ENCODE measurements at places on chromosomes 1 and 21. TPM values are rescaled to one million over a fixed set of nuclear protein-coding genes. Genes with fewer than 3 reads are reported as not detected.

The EDARADD gene
- total RNA-seq, result 7.0 TPM

The FCAMR gene
- total RNA-seq, result not detected

The OR2T34 gene
- not detected for total RNA-seq

The C1orf210 gene
- 12.0 TPM for total RNA-seq

The MAEL gene
- not detected for total RNA-seq

The AQP10 gene
- total RNA-seq, result not detected

GRCh38 chr1:119838236-119838635, 27.0 kb upstream of the REG4 start:
- no peaks in the 10 kb centered on the region for H3K27me3 ChIP-seq
- no peak overlapping the region for H3K27ac ChIP-seq
- DNase-seq, result no peak
- H3K36me3 ChIP-seq, result no peaks in the 10 kb centered on the region
- no peaks in the 10 kb centered on the region for H3K4me1 ChIP-seq

GRCh38 chr1:90308421-90308820, 313.5 kb downstream of the ZNF326 start:
- no peak overlapping the region for H3K27ac ChIP-seq
- no peaks in the 10 kb centered on the region for H3K36me3 ChIP-seq
- H3K4me1 ChIP-seq, result no peaks in the 10 kb centered on the region
- no peak overlapping the region for H3K4me3 ChIP-seq
- no peak for DNase-seq

DNA sequence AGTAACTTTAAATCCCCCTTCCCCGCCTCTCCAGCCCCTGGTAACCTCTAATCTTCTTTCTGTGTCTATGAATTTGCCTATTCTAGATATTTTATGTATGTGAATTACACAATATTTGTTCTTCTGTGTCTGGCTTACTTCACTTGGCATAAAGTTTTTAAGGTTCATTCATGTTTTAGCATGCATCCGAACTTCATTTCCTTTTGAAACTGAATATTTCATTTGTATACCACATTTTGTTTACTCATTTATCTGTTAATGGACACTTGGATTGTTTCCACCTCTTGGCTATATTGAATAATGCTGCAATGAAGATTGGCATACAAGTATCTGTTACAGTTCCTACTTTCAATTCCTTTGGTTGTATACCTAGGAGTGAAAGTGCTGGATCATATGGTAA, 205.3 kb downstream of the TM2D1 start:
- no peak for DNase-seq
- H3K36me3 ChIP-seq, result no peaks in the 10 kb centered on the region
- no peak overlapping the region for H3K4me3 ChIP-seq

GRCh38 chr1:35111106-35111505, 31.9 kb downstream of the ZMYM1 start:
- no peaks in the 10 kb centered on the region for H3K4me1 ChIP-seq
- no peak overlapping the region for H3K27ac ChIP-seq
- H3K27me3 ChIP-seq, result no peaks in the 10 kb centered on the region
- H3K36me3 ChIP-seq, result peaks cover 50% of the 10 kb centered on the region
- H3K4me3 ChIP-seq, result no peak overlapping the region

- H3K4me1 ChIP-seq, result no peaks in the 10 kb centered on the region
- no peaks in the 10 kb centered on the region for H3K27me3 ChIP-seq
- H3K4me3 ChIP-seq, result no peak overlapping the region
- no peak for DNase-seq
- no peak overlapping the region for H3K27ac ChIP-seq
These were observed 20.1 kb upstream of the NKAIN1 start for GRCh38 chr1:31259746-31260145.

DNA sequence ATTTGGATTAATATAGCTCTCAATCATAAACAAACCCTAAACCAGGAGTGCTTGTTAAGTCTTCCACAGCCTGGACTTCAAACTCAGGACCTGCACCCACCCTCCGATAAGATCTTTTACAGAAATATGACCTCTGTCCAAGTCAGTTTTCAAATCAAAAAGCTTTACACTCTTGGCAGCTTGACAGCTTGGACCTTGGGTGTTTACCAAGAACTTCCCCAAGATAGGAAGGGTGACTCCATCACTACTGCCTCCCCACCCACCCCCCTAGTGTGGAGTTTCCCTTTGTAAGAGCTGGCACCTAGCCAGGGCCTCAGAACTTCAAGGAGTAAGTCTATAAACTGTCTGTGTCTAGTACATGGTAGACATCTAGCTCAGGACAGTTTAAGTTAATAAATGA, 9.6 kb downstream of the BCAR3 start:
- H3K4me1 ChIP-seq, result no peaks in the 10 kb centered on the region
- H3K27ac ChIP-seq, result no peak overlapping the region
- no peak for DNase-seq
- H3K36me3 ChIP-seq, result no peaks in the 10 kb centered on the region

DNA sequence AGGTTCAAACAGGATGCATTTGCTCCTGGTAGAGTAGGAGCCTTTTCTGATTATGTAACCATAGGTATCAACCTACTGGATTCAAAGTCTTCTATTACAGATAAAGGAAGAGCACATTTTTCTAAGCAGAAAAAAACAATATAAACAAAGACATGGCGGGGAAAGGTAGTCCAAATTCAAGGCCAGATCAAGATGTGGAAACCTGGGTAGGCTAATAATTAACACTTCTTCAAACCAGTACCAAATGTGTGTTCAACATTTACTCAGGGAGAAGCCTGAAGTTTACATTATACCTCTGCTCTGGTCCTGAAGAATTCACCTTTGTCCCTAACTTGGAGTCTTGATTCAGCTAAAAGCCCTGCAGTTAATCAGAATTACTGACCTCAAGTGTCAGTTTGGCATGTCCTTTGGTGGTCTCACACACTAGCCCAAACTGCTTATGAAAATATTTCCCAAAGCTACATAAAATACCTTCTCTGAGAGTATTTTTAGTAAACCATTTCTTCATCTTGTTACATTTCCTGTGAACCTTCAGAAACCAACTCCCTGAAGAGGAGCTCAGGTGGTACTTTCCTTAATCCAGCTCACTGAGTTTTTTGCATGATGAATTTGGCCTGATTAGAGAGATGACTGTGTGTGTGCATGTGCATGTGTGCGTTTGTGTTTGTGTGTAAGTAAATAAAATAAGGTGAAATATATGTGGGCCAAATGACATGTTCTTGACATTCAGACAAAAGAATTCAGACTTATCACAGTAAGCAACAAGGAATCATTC, 70.2 kb downstream of the TOR3A start:
- H3K27me3 ChIP-seq, result no peaks in the 10 kb centered on the region
- no peak overlapping the region for H3K27ac ChIP-seq
- DNase-seq, result no peak
- H3K36me3 ChIP-seq, result no peaks in the 10 kb centered on the region
- H3K4me3 ChIP-seq, result no peak overlapping the region

- H3K36me3 ChIP-seq, result no peaks in the 10 kb centered on the region
- no peaks in the 10 kb centered on the region for H3K27me3 ChIP-seq
- no peak overlapping the region for H3K27ac ChIP-seq
- peaks cover 6% of the 10 kb centered on the region for H3K4me1 ChIP-seq
- no peak for DNase-seq
These were observed 25.3 kb upstream of the TTF2 start for GRCh38 chr1:117034791-117035290.

GRCh38 chr1:81409262-81409661, 391.5 kb upstream of the ADGRL2 start:
- DNase-seq, result no peak
- peaks cover 10% of the 10 kb centered on the region for H3K4me1 ChIP-seq
- no peaks in the 10 kb centered on the region for H3K27me3 ChIP-seq
- H3K4me3 ChIP-seq, result no peak overlapping the region
- no peaks in the 10 kb centered on the region for H3K36me3 ChIP-seq

- no peaks in the 10 kb centered on the region for H3K36me3 ChIP-seq
- DNase-seq, result no peak
- no peaks in the 10 kb centered on the region for H3K27me3 ChIP-seq
- H3K4me1 ChIP-seq, result no peaks in the 10 kb centered on the region
These were observed 94.0 kb downstream of the IFI44 start for GRCh38 chr1:78743626-78744025.

GRCh38 chr1:161439280-161440232, 65.7 kb upstream of the FCGR2A start:
- peaks cover 10% of the 10 kb centered on the region for H3K27me3 ChIP-seq
- peak overlapping the region; percentile 46 for H3K4me3 ChIP-seq
- H3K27ac ChIP-seq, result no peak overlapping the region
- no peaks in the 10 kb centered on the region for H3K36me3 ChIP-seq

- H3K4me3 ChIP-seq, result no peak overlapping the region
- H3K4me1 ChIP-seq, result no peaks in the 10 kb centered on the region
- H3K27me3 ChIP-seq, result no peaks in the 10 kb centered on the region
- no peaks in the 10 kb centered on the region for H3K36me3 ChIP-seq
These were observed 50.7 kb upstream of the PDE4B start for GRCh38 chr1:65741993-65742392.

DNA sequence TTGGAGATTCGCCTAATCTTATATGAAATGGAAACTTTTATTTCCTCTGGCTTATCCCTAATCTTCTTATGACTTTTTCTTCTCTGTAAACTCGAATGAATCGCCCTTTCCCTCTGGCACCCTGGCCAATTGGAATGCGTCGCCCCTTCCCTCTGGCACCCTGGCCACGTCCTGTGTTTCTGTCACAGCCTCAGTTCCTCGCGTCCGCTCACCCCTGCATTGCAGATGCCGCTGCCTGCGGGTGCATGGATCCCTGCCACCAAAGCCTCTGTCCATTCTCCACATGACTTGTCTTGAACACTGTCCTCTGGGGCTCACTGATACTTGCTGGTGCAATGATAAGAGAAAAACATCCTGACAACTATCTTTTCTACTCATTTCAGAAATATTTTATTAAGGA, 104.6 kb downstream of the ADARB1 start:
- H3K27ac ChIP-seq, result no peak overlapping the region
- H3K4me3 ChIP-seq, result no peak overlapping the region
- DNase-seq, result no peak
- H3K36me3 ChIP-seq, result no peaks in the 10 kb centered on the region

GRCh38 chr1:218322762-218323161, 22.4 kb upstream of the TGFB2 start:
- no peak for DNase-seq
- H3K27ac ChIP-seq, result no peak overlapping the region
- H3K4me1 ChIP-seq, result no peaks in the 10 kb centered on the region
- H3K36me3 ChIP-seq, result peaks cover 14% of the 10 kb centered on the region
- no peaks in the 10 kb centered on the region for H3K27me3 ChIP-seq
- no peak overlapping the region for H3K4me3 ChIP-seq

GRCh38 chr1:215529111-215529510, 38.0 kb upstream of the KCTD3 start:
- H3K27me3 ChIP-seq, result no peaks in the 10 kb centered on the region
- no peak for DNase-seq
- H3K4me1 ChIP-seq, result no peaks in the 10 kb centered on the region
- no peaks in the 10 kb centered on the region for H3K36me3 ChIP-seq

DNA sequence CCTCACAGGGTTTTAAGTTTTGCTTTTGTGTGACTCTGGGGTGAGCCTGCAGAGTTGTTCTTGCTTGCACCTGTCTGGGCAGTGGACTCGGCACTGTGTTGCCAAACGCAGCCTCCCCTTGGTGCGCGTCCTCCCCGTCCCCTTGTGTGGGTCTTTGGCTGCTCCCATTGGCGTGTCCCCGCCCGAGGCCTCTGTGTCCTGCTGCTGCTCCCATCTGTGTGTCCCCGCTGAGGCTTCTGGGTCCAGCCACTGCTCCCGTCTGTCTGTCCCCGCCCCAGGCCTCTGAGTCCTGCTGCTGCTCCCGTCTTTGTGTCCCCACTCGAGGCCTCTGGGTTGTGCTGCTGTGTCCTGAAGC, 62.8 kb downstream of the PCNT start:
- H3K36me3 ChIP-seq, result peaks cover 19% of the 10 kb centered on the region
- H3K4me3 ChIP-seq, result no peak overlapping the region
- H3K27ac ChIP-seq, result no peak overlapping the region
- H3K27me3 ChIP-seq, result no peaks in the 10 kb centered on the region

DNA sequence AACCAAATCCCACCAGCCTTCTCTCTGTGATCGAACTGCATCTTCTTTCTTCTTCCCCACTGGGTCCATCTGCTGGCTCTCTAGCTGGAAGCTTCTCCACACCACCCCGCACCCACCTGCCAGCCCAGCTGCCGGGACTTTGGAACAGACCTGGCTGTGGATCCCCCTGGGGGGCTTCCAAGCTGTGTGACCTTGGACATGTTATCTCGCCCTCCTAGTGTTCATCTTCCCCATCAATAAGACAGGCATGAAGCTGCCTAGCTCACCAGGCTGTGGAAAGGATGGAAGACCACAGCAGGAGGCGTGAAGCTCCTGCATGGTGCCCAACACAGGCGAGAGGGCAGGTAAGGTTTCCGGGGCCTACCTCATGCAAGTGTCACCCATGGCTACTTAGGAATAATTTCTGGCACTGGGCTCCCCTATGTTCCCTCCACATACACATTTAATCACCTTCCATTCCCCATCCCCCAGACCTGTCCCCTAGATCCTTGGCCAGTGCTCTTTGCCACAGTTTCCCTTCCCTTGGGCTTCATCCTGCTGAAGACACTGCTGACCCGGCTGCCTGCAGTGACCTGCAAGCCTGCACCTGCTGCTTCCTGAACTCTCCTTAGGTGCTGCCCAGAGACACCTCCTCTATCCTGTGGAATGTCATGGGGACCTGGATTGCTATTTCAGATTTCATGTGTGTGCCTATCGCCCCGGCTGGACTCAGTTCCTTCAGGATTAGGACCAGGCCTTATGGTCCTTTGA, 13.2 kb upstream of the C2CD2 start:
- no peaks in the 10 kb centered on the region for H3K27me3 ChIP-seq
- no peak overlapping the region for H3K4me3 ChIP-seq
- no peak overlapping the region for H3K27ac ChIP-seq
- no peak for DNase-seq
- no peaks in the 10 kb centered on the region for H3K36me3 ChIP-seq

Measured in H1 (cell line).